ENCODE measurements at places on chromosomes 2 and 18. TPM values are rescaled to one million over a fixed set of nuclear protein-coding genes. Genes with fewer than 3 reads are reported as not detected.

GRCh38 chr2:215218587-215219577 is 80.5 kb upstream of the ABCA12 start:
- DNase-seq: no peak

DNA sequence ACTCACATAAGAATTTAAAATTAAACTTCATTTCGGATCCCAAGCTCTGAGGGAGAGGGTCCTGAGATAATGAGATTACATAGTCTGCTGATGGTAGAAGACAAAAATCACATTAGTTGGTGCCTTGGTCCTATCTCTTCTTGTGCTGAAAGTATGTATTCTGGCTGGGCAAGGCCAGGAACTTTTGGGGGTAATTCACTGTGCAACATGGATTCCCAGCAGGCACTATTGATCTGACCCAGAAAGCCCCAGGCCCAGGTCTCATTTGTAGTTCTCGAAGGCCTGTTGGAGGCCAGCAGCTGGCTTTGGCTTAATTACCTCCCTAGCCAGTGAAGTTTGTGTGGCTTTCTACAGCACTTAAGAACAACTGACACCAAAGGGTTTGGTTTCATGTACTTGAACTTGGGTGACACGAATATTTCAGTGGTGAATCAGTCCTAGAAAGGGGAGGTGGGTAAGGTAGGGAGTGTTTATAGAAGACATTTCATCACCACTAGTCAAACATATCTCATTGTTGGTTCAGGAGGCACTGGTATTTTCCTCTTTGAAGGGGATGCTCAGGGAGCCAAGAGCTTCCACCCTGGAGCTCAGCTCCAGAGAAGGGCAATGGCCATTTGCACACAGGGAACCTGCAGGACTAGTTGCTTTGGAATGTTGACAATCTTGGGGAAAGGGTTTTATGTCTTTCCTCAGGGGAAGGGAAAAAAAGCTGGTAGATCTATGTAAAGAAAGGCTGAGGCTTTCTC is 217.8 kb downstream of the OSR1 start:
- peak; percentile 27 for DNase-seq

DNA sequence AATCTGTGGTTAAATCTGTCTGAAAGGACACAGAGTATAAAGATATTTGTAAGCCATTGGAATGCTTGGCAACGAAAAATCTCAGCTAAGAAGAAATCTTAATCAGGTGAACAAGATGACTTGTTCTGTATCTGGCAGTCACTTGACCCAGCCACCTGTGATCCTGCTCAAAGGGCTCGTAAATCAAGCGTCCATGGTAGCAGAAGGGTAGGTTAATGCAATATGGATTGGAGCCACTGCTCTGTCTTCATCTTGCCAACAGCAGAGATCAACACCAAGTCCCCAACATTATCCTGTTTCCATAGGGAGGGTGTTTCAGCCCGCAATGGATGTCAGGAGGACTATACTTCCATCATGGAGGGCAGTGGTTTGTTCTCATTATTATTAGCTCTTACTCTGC is 378.4 kb downstream of the CDH7 start:
- no peak for DNase-seq

- DNase-seq: no peak
These were observed 69.2 kb upstream of the VWC2L start for GRCh38 chr2:214341646-214342045.

DNA sequence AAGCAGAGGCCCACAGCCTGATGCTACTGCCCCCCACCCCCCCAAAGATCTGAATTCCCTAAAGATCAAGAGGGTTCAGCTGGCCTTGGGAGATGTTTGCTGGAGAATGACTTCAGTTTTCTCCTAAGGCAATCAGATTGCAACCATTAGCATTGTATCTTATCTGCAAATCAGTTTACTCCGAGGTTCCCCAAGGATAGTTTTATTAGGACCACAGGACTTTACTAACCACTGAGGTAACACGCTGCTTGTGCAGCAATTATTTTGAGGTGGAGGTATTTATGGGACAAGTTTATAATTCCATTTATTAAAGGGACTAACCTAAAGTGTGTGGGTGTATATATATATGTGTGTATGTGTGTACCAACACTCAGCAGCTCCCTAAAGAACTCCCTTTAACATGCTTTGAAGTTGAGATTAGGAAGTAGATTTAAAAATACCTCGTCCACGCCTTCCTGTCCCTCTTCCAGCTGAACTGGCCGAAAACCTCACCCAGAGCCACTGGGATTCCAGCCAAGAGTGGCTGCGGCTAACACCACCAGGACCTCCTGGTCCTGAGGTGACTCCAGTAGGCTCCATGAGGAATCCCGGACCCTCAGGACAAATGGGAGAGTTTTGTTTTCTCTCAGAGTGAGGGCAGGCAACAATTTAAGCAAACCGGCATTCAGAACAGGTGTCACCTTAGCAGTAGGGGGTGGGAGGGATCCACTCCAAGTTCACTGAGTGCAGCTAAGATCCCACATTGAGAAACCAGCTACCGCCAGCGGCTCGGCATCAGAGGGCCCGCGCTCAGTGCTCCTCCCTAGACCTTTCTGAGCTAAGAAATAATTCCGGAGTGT is 3.0 kb upstream of the DLX1 start:
- DNase-seq: peak; percentile 10

DNA sequence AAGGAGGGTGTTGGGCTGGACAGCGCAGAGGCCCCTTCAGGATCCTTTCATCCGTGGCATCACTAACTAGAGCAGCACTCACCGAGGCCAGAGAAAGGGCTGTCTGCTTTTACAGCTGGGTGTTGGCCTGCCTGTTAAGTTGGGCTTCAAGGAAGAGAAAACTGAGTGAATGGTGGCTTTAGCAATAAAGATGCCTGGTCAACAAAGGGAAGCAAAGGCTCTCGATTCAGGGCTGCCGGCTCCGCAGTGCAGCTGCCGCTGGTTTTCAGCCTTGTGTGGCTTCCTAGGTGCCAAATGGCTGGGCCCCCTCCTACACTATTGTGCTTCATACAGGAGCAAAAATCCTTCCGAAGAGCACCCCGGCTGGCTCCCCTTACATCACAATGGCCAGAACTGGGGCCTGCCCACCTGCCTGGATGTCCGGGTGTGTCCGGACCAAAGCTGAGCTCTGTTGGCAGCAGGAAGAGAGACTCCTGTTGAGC is 61.0 kb upstream of the GPR45 start:
- no peak for DNase-seq

DNA sequence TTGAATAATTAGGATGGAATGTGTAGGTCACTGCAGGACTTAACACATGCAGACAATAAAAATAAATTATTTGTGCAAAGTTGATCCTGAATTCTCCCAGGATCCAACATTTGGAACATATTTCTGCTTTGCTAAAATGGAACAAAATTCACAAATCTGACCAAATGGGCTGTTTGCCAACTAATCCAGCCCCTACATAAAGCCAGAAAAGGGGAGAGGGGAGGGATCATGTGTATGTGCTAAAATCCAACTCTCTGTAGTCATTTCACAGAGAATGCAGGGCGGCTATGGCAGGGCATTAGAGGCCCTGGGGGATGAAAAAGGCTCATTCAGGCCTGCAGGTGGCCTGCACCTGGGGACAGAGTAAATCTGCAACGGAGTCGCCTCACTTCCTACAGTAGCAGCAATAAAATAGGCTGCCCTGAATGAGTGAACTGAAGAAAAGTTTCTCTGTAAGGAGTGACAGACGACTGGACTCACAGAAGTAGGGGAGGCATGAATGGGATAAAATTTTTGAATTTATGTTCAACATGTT is 4.0 kb upstream of the ZFP36L2 start:
- no peak for DNase-seq

DNA sequence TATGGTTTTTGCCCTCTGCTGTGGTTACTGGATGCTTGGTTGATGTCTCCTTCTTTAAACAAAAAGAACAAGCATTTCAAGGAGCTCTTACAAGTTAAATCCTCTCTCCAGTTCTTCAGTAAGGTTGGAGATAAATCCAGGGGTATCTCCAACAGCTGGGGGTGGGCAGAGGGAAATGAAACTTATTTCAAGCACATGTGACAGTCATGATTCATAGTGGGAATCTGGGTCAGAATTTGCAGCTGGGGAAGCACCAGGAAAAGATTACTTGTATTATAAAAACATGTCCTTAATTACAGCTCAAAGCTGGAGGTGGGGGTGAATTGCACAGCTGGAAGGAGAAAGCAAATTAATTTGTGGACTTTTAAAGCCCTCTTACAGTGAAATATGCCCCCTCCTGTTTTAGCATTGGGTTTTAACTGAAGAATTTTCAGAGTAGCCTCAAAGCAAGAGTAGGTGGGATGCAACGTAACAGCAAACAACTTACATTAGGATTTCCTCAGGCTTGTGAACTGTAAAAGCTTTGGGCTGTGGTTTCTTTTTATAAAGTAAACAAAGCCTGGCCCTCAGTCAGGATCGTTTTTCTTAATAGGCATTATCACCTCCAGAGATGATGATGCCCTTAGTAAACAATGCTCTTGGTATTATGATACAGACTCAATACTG is 596.4 kb downstream of the NYAP2 start:
- peak; percentile 20 for DNase-seq

GRCh38 chr2:220509966-220510365 is 882.5 kb downstream of the SLC4A3 start:
- peak; percentile 47 for DNase-seq

DNA sequence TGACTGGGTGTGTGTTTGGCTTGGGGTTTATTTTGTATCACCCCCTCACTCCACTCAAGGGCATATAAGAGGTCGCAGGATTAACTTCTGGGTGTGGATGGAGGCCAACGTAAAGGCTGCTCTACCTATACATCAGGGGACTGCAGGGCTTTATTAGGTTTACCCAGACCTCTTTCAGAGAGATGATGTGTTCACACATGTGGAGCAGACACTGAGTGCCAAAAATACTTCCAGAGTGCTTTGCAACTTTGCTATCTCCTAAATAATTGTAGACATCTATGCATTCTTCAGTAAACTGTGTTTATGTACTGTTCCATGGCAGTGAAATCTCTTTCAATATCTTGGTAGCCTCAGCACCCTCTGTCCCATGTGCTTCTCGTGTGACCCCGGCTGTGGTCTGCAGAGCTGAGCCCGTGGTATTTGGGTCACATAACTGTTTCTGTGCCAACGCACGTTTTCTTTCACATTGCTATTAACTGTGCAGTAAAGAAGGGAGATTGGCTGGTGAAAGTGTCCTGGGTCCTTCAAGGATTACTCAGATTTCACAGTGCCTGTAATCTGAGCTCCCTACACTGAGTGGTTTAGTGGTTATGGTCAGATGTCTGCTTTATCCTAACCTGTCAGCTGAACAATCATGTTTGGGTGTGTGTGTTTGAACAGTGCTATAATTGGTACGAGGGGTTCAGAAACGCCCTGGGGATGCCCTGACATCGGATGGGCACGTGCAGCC is 208.1 kb downstream of the VAPA start:
- DNase-seq: peak; percentile 80

DNA sequence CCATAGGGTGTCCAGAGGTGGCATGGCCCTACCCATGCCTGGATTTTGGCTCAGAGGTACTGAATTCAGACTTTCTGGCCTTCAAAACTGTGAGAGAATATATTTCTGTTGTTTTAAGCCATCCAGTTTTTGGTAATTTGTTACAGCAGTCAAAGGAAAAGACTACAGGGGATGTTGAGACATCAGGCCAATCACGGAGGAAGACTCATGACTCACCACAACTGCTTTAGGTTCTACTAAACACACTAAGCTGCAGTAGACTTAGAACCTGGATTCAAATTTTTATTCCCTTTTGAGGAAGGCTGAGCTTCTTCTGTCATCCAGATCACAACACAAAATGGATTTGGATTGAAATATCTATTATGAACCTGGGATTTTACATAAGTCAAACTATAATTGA is 12.0 kb upstream of the C2orf66 start:
- DNase-seq: no peak

DNA sequence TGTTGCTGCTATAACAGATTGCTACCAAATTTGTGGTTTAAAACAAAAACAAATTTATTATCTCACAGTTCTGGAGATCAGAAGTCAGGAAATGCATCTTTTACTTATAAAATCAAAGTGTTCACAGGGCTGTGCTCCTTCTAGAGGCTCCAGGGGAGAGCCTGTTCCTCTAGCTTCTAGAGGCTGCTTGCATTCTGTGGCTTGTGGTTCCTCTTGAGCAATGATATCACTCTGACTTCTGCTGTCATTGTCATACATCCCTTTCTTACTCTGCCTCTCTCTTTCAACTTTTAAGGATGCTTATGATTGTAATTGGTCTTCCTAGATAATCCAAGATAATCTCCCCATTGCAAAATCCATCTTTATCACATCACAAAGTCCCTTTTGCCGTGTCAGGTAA is 6.1 kb upstream of the DCC start:
- DNase-seq: no peak

DNA sequence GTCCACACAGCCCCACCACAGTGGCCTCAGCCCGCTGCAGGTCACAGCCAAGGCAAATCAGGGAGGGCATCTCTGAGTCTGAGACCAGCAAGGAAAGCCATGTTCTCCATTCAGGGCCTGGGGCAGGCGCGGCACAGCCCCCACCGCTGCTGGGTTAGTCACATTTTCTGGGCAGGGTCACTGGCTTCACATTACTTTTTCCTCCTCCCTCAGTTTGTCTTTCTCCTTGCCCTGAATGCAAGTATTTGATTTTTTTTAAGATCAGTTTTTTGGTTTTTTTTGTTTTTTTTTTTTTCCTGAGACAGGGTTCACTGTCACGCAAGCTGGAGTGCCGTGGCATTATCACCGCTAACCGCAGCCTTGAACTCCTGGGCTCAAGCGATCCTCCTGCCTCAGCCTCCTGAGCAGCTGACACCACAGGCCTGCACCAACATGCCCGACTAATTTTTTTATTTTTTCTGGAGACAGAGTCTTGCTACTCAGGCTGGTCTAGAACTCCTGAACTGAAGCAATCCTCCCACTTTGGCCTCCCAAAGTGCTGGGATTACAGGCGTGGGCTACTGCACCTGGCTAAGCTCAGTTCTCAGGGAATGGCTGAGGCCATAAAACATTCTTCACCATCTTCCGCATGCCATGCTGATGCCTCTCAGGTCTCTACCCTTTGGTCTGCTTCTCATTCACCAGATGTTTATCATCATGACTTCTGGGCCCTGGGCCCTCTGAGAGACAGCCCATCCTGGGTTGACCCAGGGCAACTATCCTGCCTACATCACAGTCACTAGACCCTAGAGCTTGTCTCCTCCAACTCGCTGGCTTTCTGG is 628 bp upstream of the CAPG start:
- DNase-seq: no peak

SP140 gene
- total RNA-seq: 1.7 TPM

KIF5C gene
- total RNA-seq: 2.3 TPM

ANO7 gene
- total RNA-seq: 0.10 TPM

MORN2 gene
- total RNA-seq: 9.9 TPM

VSNL1 gene
- total RNA-seq: 20.6 TPM

RGPD5 gene
- total RNA-seq: 53.6 TPM

EIF5B gene
- total RNA-seq: 29.1 TPM

Data from tongue (tissue), 3 donors.